ENCODE measurements at places on chromosomes 4 and X.

GRCh38 chrX:151852294-151852693, 60.4 kb upstream of the MAGEA4 start:
- DNase-seq, result no peak

- DNase-seq, result no peak
These were observed 29.3 kb upstream of the MYOZ2 start for GRCh38 chr4:119106036-119107000.

- no peak for DNase-seq
These were observed 1.2 kb downstream of the RBBP7 start for GRCh38 chrX:16868920-16869319.

DNA sequence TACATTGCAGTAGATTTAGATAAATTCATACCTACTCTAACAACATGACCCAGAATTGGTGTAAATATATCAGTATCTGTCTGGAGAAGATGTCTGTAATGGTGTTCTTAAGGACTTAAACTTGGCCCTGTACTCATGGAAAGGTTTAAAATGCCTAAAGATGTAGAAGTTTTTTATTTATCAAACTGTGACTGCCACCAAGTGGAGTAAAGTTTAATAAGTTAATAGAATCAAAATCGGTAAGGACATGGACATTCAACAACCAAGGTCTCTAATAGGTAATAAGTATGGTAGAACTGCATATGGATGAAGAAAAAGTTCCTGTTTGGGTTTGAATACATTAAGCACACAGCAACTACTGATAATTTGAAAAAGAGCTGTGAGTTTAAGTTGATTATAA, 474.0 kb upstream of the NDST3 start:
- DNase-seq, result no peak

GRCh38 chrX:31280580-31280979, 208.7 kb upstream of the FTHL17 start:
- DNase-seq, result no peak

- DNase-seq, result no peak
These were observed 298.8 kb downstream of the TEX13A start for GRCh38 chrX:104921584-104922205.

DNA sequence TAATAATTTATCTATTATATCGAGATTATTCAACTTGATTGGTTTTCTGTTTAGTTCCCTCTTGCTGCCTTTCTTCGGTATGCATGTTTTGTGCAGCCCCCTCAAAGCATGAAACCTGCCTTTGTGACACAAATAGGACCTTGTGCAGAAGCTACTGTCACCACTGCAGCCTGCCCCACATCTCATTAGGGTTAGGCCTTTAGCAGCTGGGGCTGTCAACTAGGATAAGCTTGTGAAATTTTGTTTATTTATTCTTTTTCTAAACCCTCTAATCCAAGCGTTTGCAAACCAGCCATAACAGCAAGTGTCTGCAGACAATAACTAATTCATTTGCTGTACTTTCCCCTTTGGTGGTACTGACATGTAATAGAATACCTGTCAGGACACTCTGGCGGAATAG, 258.9 kb downstream of the RCHY1 start:
- no peak for DNase-seq

GRCh38 chrX:80206647-80207046, 192.1 kb downstream of the TBX22 start:
- DNase-seq, result no peak

- DNase-seq, result no peak
These were observed 23.6 kb downstream of the MORC4 start for GRCh38 chrX:106976416-106976815.

DNA sequence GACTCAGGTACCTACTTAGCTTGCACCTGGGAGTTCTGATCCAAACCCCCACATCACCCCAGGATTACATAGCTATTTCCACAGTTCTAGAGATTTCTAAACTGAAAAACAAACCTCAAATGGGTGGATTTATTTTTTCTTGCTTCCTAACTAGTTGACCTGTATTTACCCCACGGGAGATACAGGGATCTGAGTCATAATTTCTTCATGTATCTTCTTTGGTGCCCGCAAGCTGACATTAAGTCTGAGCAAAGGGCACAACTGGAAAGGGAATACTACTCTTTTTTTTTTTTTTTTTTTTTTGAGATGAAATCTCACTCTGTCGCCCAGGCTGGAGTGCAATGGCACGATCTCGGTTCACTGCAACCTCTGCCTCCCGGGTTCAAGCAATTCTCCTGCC, 10.0 kb upstream of the ELOVL6 start:
- no peak for DNase-seq

DNA sequence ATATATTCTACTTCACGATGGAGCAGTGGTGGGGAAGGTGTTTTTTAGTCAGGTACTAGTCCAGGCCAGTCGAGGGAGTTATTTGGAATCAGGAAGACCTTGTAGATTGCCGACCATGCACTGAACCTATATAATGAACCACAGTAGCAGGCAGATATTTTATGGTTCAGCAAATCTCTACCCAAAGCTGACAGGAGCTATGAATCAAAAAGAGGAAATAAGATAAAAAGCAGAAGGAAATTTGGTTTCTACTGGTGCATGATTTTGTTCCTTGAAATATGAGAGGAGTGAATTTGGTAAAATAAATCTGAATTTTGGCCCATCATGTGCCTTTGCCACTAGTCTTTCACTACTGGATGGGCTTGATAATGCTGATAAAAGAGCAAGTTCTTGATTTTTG, 924.3 kb upstream of the DIAPH2 start:
- DNase-seq, result no peak

DNA sequence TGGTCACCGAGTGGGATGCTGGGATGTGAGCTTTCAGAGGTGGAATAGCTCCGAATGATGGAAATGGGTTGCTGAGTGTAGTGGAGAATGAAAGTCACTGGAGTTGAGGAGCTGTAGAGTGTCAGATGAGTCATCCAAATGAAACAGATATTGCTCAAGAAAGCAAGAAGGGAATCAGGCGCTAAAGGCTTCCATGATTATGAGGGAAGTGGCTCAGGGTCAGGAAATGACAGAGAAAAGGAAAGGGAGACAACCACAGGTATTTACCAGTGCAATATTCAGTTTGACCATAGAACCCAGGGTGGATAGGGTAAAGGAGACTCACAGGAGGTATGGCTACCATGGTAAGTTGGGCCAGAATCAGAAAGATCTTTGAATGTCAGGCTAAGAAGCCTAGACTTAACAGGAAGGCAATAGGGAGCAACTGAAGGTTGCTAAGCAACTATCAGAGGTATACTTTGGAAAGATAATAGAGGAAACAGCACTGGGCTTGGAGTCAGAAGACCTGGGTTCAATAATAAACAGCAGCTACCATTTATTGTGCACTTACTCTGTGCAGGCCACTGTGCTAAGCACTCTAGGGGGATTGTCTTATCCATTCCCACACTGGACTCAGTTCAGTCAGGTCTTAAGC, 11.7 kb downstream of the LAS1L start:
- no peak for DNase-seq

DNA sequence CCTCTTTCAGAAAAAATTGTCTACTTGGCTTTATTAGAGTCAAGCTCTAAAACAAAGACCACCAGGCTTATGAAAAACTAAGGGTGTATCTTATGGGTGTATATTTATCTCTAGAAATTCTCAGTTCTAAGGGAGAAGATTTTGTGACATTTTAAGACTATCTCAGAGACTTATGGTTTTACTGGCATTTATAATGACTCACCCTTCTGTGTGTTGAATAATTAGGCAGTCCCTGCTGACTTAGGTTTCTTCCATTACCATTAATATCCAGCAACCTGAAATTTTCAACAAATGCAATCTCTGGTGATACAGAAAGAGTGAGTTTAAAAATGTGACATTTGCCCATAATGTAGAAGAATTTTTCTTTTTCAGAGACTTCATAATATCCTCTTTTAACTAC, 1015.0 kb upstream of the AGA start:
- DNase-seq, result no peak

DNA sequence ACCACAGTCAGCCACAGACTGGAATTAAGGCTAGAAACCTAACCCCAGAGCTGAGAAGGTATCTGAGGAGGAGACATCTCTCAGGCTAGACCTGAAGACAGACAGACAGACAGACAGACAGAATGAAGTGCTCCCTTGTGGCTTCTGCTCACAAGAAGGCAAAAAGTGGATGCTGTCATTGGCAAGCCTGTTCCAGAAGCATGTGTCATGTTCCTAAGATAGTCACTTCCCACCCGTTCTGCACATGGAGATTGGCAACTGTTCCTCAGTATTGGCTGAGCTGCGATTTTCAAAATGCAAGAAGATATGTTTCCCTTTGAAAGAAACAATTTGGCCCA, 166.4 kb downstream of the NSUN7 start:
- DNase-seq, result no peak

DNA sequence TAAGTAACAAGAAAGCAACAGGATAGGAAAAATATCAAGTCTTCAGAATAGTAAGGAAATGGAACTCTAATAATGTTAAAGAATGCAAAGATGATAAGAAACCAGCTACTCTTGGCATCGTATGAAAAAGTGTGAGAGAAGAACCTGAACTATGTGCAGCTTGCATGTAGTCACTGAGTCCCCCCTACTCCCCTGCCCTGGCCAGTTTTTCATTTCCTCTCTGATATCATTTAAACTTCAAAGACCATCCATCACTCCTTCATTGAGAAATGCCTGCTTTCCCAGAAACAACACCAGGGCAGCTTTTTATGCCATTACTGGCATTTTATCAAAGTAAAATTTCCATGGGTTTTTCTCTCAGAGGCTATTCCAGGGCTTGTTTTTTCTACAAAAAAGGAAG, 28.1 kb downstream of the INPP4B start:
- no peak for DNase-seq

GRCh38 chr4:147793569-147794313, 61.9 kb downstream of the ARHGAP10 start:
- no peak for DNase-seq

DNA sequence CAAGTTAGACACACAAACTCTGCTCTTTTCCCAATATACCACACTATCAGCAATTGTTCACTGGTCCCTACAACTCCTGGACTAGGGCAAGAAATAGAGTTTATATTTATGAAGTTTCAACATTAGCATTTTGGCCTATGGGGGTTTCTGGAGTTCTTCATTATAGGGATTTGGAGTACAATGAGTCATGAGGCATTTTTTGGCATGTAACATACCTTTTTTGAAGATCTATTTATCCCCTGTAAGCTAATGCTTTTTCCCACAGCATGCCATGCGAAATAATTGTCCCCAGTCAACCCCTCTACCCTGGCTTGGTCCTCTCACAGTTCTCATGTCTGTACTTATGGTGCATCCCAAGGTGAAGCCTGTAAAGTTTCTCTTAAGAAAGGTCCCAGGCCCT, 36.7 kb upstream of the EDA2R start:
- DNase-seq, result no peak

DNA sequence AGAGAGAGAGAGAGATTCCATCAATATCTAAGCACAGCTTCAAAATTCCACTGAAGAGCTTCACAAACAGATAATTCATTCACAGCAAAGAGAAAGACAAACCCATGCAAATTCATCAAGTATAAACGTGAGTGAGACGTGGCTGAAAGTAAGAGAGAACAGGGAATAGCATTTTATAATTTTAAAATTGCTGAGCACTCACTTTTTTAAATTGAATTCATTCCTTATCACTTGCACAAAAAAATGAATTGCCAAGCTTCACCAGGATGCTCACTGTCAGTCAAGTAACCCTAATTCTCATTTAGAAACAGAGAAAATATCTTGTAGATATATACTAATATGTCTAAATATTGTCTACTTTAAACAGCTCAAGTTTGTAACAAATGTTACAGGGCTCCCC, 40.5 kb downstream of the BMP3 start:
- no peak for DNase-seq

- DNase-seq, result no peak
These were observed 58.0 kb downstream of the PPEF2 start for GRCh38 chr4:75844151-75844662.

GRCh38 chr4:71288875-71289274, 49.9 kb upstream of the SLC4A4 start:
- DNase-seq, result no peak

DNA sequence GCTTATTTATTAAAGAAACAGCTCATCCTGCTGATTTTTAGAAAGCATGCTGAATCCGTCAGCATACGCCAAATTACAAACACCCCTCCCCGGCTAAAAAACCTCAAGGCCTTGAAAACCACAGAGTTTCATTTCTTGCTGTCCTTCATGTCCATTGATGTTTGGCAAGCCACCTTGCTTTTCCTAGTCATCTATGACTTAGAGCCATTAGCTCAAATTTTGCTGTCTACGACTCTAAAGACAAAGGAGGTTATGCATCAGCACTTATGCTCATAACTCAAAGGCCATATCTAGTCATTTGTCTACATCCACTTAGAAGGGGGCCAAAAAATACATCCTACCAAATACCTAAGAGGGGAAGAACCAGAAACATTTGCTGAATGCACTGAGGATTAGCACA, 925.1 kb downstream of the PCDH7 start:
- DNase-seq, result no peak

GRCh38 chr4:184355111-184355604, 119.2 kb downstream of the IRF2 start:
- DNase-seq, result peak; percentile 56

Data from brain pericyte (primary cell).